ENCODE measurements at places on chromosomes 3 and 15.

- no peak for DNase-seq
Observed at GRCh38 chr15:45456212-45457106, 66.1 kb downstream of the SLC30A4 start.

DNA sequence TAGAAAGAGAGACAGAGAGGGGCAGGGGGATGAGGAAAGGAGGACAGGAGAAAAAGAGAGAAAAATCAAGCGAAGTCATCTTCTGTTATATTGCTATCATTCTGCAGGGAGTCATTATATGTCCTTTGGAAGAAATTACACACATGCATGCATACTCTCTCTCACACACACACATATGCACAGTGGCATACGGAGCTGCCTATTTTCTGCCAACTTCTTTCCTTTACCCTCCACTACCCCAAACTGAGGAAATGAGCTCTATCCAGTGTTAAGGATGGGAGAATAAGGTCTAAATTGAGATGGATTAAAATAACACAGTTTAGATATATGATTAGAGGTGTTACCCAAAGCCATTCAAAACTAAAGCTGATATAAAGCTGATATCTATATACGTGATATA, 48.8 kb downstream of the PDZRN3 start:
- no peak for DNase-seq

- no peak for DNase-seq
Observed at GRCh38 chr15:40084650-40085049, 24.0 kb downstream of the BMF start.

DNA sequence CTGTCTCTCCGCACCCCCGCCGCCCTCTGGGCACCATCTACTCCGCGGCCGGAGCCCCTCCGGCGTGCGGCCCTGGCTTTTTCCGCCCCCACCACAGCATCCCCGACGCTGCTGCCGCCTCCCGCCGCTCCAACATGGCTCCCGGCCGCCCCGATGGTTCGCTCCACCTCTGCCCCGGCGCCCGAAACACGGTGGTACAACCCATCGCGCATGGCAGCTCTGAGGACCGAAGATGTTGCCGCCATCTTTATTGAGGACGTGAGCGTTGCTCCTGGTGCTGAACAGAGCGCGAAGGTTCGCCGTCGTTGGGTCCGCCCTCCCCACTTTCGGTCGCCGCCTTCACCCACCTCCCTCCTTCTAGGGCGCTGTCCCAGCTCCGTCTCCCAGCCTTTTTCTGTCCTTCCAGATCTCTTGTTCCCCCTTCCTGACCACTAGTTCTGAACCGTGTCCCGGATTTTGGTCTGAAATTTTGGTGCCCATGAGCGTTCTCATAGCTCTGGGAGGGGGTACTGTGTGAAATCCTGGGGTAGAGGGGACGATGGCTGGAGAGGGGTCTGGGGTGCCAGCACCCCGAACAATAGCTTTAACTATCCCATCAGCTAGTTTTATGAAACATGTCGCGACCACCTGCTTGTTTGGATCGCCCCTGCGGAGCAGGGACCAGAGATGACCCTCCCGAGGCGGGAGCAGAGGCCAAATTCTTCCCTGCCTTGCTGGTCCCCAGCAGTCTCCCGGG, at the start of gene CELSR3:
Gene CELSR3 (minus strand): TSS at position 134 of the 736 bp plus-strand sequence. CDS start 252 bp downstream, outside the sequence.
- DNase-seq: peak; percentile 17

GRCh38 chr3:148604270-148605085, 93.2 kb upstream of the AGTR1 start:
- DNase-seq: no peak

GRCh38 chr15:100686725-100687473, 84.5 kb downstream of the ASB7 start:
- no peak for DNase-seq

DNA sequence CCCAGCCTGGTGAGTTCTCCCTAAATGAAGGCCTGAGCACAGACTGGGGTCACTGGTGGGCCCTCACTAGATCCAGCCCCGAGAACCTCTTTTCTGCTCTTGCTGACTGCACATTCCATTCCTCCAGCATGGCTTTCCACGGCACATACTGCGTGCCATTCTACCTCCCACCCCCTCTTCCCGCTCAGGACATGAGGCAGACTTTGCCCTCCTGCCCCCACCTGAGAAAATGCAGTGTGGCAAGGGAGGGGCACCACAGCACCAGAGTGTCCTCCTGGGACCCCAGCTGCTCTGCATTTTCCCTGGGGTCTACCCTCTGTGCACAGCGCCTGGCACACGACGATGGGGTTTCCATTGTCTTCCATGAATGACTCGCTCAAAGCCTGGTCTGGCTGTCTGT, 6.1 kb upstream of the SLCO2A1 start:
- DNase-seq: no peak

- no peak for DNase-seq
Observed at GRCh38 chr15:67820992-67821783, 4.1 kb upstream of the SKOR1 start.

DNA sequence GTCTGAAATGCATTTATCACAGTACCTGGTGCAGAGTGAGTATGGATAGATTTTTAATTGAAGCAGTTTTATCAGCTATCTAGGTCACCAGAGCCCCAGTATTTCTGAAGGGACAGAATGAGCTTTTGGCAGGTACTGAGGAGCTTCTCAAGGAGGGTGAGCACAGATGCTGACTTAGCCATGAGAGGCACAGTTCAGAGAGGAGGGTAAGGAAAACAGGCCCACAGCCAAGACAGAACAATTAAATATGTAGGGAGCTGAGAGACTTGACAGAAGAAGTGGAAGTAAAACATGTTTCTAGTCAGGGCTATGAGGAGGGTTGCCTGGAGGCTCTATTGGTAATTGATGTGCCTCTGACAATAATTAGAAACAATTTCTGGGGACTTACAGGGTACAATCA, 20.1 kb downstream of the ZNF80 start:
- no peak for DNase-seq

- no peak for DNase-seq
Observed at GRCh38 chr3:50274371-50275104, 4.3 kb upstream of the LSMEM2 start.

- DNase-seq: no peak
Observed at GRCh38 chr3:193057616-193058015, 140.0 kb upstream of the MB21D2 start.

DNA sequence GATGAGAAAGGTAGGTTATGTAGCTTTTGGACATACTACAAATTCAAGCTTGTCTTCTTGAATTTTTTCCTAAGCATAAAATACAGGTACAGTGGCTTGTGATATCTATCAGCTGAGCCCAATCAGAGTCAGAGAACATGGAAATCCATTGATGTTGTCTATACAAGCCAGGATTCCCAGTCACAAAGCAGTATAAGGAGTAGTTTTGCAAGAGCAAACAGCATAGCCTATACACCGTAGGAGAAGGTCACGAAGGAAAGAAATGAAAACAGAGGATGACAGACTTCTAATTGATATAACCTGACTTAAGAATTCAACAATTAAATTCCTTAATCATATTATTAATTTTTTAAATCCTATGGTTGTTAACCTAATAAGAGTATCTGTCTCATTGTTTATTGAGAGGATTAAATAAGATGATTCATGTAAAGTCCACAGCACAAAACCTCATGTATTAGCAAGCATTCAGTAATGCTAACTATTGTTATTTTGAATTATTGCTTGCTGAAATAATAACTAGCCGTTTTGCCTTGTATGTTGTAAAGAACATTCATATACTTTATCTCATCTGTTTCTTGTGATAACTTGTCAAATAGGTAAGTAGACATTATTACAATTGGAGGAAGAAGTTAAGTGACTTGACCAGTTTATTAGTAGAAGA, 276.6 kb upstream of the ZPLD1 start:
- no peak for DNase-seq

GRCh38 chr15:56972426-56972825, 54.0 kb downstream of the TCF12 start:
- no peak for DNase-seq

- no peak for DNase-seq
Observed at GRCh38 chr3:172598904-172599303, 75.7 kb upstream of the TNFSF10 start.

- no peak for DNase-seq
Observed at GRCh38 chr3:38645601-38646000, 3.9 kb downstream of the SCN5A start.

DNA sequence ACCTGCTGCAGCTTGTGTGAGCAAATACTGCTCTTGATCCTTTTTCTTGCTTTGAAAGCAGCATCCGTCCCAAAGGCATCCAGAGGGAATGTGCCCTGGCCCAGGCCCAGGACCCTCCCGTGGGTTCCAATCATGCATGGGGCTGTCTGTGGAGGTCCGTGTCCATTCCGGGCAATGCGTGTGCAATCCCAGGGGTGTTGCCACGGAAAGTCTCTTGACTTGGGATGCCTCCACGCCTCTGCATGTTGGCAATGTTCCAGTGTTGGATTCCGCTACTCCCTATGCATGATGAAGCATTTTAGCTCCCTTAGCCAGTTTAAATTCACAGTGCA, 105.7 kb downstream of the SNRPN start:
- DNase-seq: no peak

- DNase-seq: no peak
Observed at GRCh38 chr15:52870015-52870414, 79.9 kb upstream of the ONECUT1 start.

DNA sequence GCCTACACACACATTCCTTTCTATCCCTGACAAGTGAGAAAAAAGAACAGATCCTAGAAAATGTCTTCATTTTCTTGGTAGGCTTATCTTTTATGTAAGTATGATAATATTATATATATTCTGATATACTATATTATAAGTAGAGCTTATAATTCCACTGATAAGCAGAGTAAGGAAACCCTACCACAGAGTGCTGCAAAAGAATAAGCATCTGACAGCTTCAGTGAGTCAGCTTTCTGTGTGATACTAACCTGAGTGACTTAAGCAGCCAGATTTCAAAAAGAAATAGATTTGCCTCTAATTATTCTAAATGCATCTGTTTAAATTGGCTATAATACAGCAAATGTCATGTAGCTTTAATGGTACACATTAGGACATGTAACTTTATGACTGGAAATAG, 656.0 kb downstream of the MCTP2 start:
- DNase-seq: no peak

DNA sequence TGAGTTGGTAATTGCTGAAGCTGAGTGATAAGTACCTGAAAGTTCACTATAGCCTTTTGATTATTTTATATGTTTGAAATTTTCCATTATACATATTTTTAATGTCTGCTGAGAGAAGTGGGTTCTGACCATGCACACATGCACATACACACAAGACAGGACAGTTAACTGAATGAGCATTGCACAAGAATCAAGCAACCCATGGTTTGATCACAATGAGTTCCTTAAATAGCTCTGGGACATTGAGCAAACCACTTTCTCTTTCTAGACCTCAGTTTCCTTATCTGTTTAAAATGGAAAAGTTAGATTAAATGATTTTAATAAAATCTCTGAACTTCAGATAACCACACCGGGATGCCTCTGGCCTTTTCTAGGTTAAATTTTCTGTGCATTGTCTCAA, 26.7 kb downstream of the SNTN start:
- no peak for DNase-seq

GRCh38 chr15:94231723-94232468, 535 bp downstream of the MCTP2 start:
- DNase-seq: no peak

DNA sequence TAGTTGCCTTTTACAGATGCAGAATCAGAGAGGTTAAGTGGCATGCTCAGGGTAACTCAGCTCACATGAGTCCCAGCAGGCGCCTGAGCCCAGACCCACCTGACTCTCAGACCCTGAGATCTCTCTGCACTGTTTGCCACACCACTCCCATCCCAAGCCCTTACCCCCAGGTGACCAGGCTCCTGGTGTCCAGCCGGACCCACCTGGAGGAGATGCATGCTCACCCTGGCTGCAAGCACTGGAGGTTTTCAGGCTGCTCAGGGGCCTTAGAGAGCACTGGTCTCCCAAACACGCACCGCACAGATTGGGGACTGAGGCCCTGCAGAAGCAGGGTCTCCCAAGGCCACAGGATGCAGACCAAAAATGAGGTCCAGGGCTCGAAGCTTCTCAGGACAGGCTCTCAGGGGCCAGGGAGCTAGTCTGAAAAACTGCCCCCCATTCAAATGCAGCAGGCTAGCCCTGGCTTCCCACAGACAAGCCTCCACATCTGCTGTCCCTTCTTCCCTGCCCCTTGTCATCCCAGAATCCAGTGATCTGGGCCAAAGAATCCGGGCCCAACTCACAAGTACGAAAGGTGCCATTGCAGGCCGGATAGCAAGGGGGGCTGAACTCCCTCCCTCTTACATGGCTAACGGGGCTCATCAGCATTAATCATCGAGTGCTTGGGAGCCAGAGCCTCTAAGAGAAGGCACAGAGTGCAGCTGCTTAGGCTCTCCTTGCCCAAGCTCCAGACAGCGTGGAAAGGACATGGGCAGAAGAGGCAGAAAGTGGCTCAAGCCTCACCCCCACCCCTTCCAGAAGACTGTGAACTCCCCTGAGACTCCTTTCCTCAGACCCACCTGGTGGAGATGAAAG, 90.2 kb upstream of the PRR20G start:
- DNase-seq: no peak

GRCh38 chr3:15787526-15787925, 10.3 kb downstream of the ANKRD28 start:
- no peak for DNase-seq

- DNase-seq: no peak
Observed at GRCh38 chr3:131540821-131541220, 38.0 kb upstream of the MRPL3 start.

DNA sequence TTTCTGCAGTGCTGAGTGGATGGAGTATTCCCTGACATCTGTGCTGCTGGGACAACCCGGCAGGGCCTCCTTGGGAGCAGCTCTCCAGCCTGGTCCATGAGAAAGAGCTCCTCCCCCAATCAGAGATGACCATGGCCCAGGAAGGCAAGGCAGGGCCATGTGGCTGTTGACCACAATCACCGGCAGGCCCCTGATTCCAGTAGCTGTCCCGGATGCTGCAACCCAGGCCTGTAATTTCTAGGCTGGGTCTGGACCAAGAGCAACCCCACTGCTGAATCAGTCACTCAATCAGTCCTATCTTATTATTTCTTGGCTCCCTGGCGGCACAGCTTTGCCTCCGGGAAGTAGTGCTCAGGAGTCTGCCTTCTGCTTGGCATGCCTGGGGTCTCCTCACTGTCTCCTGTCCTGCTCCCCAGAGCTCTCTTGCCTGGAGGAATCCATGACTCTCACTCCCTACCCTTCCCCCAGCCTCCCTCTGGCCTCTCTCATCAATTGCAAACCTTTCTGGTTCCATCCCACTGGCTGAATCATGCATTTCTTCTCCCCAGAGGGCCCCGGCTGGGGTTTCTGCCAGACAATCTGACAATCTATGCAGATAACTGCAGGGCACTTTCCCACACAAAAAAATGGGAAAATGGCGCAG, 32.6 kb upstream of the ITGA11 start:
- no peak for DNase-seq

DNA sequence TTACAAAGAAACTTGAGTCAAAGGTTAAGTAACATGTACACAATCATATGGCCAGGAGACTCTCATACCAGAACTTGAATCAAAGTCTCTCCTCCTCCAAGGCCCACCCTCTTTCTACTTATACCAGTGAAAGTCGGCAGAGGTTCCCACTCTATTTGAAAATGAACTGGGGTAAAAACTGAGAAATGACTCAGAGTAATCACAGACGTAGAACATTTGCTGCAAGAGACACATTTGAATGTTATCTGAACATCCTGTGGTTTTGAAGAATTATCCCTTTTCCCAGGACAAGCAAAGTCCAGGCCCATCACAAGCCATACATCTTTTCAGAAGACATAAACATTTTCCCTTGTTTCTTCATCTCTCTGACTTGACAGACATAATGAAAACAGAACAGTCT, 55.8 kb downstream of the SHOX2 start:
- DNase-seq: no peak

- DNase-seq: no peak
Observed at GRCh38 chr15:72503147-72503546, 29.0 kb downstream of the ARIH1 start.

- no peak for DNase-seq
Observed at GRCh38 chr3:112709911-112710310, 69.0 kb upstream of the CCDC80 start.

Data from NCI-H2081 treated with DMSO at 0.1 percent for 48 hours (cell line).